ENCODE measurements at places on chromosomes 5 and 9. TPM values are rescaled to one million over a fixed set of nuclear protein-coding genes. Genes with fewer than 3 reads are reported as not detected.

GRCh38 chr5:53814819-53815218 lies 254.4 kb downstream of the NDUFS4 start:
- DNase-seq, result no peak

DNA sequence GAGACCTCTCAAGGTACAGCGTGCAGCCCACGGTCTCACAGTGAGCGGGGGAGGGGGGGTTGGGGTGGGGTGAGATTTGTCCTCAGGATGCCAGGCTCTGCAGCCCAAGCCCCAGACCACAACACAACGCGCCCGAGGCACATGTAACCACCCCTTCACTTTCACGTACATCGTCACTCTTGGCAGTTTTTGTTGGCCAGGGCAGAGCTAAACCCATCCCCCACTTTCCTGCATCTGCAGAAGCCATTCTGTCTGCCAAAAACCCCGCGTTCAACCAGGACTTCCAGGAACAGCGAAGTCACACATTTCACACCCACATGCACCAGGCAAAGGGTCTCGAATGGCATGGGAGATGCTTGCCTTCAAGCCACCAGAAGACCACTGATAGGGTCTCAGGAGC lies 9.4 kb upstream of the SMIM23 start:
- DNase-seq, result no peak

GRCh38 chr5:3344671-3345070 lies 251.0 kb upstream of the IRX1 start:
- DNase-seq, result no peak

The CDC25C gene
- total RNA-seq, result 39.8 TPM

Data from G401 (cell line).